WTC11 (cell line): ENCODE measurements at places on chromosomes 13 and 19. TPM values are rescaled to one million over a fixed set of nuclear protein-coding genes. Genes with fewer than 3 reads are reported as not detected.

DNA sequence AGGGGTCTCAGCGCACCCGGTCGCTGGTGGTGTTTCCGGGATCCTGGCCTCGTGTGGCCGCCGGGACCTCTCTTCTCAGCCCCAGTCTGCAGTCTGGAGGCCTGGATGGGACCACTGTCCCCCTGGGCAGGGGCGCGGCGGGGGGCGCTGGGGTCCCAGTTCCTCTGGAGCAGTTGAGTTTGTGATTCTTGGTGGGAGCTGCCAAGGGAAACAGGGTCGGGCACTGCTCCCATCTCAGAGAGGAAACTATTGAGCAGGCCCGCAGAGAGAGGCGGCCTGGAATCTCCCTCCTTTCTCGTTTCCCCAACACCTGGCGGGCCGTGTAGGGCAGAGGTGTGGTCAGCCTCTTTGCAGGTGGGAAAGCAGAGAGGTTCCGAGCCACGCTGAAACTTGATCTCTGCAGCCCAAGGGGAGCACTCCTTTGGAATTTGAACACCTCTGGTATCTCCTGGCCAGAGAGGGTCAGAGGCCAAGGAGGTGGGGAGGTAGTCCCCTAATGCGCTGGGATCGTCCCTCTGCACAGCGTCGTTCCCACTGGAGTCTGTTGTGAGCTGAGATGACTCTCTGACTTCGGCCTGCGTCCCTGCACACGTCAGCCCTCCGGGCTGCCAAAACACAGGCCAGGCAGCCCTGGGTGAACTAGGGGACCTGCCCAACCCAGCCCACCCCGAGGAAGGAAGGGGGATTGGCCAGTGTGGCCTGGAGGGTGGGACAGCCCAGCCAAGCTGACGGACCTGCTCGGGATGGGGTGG is 741 bp downstream of the PLEKHF1 start:
- DNase-seq: peak; percentile 64

DNA sequence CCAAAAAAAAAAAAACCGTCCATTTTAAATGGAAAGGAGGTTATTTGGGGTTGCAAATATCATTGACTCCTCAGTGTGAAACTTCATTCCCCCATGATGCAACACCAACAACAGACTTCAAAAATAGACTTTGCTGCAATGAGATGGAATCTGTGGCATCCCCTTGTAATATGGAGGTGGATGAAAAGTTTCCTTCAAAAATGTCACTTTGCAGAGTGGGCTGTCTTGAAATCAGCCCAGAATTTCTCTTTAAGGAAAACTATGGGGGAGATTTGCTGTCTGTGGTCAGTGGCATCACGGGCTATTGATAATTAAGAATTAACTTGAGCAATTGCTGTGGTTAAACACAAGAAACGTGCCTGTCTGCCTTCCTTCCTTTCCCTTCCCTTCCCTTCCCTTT is 1.5 kb downstream of the GPR18 start:
- DNase-seq: no peak

DNA sequence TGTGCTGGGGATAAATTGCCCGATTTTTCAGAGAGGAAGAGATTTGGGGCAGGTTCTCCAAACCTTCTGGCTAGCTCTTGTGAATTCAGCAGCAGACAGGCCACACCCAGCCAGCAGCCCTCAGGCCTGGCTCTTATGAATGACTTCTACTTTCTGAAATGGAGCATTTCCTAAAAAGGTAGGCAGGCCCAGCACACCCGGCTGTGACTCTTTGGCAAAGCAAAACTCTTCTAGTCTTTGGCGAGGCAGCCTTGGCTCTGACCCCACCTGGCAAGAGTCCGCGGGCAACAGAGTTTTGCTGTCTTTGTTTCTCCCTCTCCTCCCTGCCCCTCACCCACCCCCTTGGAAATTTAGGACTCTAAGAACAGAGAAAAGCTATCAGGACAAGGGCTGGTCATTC is 221.2 kb downstream of the ZNF536 start:
- no peak for DNase-seq

DNA sequence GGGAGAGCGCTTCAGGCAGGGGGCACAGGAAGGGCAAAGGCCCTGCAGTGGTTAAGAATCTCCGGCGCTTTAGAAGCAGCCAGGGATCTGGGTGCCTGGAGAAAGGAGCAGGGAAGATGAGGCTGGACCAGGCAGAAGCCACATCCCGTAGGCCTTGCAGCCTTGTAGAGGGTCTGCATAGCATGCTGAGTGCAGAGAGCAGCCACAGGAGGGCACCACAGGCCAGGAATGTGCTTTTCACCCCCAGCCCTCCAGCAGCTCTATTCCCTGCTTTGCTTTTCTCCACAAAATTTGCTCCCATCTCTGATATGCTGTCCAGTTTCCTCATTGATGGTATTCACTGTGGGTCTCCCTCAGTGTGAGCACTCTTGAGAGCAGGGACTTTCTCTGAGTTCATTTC is 5.7 kb downstream of the WDR62 start:
- peak; percentile 54 for DNase-seq

DNA sequence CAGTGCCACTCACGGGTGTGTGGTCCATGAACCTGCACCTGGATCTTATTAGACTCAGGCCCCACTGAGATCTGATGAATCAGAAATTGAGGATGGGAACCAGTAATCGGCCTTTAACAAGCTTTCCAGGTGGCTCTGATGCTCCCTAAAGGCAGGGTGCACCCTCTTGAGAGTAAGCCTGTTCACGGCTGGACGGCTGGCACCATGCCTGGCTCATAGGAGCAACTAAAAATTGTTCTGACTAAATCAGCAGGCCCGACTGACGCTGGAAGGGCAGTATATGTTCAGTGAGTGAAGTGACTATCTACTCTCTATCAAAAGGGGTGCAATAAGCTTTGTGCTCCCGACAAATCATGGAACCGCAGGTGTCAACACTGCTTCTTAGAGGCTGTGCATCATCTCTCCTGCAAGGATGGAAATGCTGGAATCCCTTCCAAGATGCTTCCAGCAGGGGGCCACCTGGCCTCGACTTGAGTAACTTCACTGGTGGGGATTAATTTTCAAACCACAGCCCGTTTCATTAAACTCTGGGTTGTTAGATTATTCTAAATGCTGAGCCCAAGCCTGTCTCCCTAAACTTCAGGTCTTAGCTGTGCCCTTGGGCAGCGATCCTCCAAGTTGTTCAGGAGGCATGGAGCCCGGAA is 28.4 kb downstream of the TMTC4 start:
- peak; percentile 55 for DNase-seq

DNA sequence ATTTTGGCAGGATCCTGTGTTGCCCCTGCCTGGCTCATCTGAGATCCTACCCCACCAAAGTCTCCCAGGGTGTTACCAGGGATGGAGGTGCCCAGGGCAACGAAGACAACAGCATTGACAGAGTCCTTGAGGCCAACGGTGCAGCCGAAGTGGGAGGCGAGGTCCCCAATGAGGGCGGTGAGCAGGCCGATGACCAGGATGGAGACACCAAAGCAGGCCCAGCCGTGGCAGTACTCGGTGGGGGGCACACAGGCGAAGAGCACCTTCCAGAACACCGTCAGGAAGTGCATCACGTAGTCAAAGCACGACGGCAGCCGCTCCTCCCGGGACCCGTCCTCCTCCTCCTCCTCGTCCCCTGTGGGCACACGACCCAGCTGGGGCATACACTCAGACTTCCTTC is 12.8 kb upstream of the MEIS3 start:
- DNase-seq: no peak

GRCh38 chr19:42250666-42251531 is 4.0 kb downstream of the ERF start:
- DNase-seq: no peak

Gene SPRED3
- 5.2 to 7.3 TPM (median 7.2 TPM) in 3 replicates for total RNA-seq

Gene LRRC25
- total RNA-seq: 0.07 to 0.31 TPM (median 0.18 TPM) in 3 replicates
